ENCODE measurements at places on chromosomes 5 and 9.
A peak's percentile ranks its signal among the peaks of the same experiment; 100 is the strongest.

DNA sequence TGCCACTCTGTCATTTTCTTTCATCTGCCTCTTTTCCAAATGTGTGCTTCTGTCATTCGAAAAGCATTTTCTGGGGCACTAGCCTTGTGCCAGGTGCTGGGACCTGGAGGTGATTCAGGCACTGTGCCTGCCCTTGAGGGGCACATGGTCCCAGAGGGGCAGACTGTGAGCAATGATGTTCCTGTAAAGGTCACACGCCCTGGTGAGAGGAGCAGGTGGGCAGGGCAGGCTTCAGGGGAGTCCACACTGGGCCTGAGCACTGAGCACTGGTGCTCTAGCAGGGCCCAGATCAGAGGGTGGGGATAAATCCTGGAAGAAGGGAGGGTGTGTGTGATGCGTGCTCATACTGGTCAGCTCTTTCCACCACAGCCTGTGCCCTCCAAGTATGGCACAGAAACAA, 77.8 kb downstream of the COL15A1 start:
- DNase-seq: no peak

DNA sequence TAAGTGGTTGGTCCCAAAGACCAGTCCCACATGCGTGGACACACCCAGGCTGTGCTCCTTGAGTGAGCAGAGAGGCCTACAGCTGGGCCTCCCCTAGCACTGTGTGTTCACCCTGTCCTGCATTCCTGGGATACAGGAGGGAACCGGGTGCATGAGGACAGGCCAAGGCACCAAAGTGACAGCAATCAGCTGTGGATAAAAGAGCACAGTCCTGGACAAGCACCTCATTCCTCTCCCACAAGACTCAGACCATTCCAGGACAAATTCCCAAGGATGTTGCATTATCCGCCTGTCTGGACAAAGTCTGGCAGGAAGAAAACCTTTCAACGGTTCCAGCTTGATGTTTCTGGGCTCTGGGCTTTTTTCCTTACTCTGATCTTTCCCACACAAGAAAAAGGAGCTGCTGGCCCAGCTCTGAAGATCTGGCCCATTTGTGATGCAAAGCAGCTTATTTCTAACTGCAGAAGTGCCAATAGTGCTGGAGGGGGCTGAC, 273.2 kb downstream of the ENC1 start:
- DNase-seq: no peak

GRCh38 chr9:80994892-80995291, 694.5 kb downstream of the TLE1 start:
- DNase-seq: peak; percentile 8

DNA sequence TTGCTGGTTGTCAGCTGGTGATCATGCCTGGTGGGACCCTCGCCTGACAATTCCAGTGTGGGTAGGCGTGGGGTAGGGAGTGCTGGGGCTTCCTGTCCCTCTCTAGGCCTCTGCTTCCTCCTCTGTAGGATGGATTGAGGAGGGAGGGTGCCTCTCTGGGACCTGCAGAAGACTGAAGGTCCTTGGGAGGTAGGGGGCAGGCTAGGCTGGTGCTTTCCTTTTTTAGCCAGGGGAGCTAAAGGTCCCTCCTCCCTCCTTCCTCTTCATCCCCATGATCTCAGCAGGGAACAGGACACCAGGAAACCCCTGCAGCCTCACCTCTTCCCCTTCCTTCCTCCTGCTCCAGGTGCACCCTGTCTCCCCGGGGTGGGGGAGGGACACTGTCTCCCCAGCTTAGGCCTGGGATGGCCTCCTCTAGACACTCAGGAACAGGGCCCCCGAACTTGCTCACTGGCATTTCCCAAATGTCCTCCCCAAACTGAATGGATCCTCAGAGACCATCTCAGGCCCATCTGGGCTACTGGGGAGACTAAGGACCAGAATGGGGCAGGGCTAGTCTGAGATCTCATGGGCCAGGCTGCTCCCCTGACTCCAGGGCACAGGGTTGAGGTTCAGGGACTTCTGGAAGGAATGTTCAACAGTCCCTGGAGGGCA, 8.4 kb downstream of the SH2D3C start:
- no peak for DNase-seq

- DNase-seq: no peak
Observed at GRCh38 chr5:55509796-55510522, 24.8 kb downstream of the PLPP1 start.

DNA sequence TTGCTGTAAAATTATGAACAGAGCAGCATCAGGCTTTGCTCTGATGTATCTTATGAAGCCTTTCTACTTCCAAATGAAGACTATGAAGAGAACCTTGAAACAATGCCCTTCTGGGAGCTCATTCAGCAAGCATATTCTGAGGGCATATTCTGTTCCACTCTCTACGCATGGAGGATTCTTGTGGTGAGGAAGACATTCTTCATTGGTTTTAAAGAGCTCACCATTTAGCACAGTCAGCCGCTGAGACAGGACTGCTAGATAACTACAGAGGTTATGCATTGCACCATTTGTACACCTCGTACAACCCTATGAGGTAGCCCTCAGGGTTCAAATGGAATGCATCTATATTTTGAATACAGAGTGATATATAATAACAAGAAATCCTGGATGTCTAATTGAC, 61.0 kb downstream of the INVS start:
- no peak for DNase-seq

GRCh38 chr5:39146831-39147540, 72.4 kb downstream of the FYB1 start:
- DNase-seq: no peak

- no peak for DNase-seq
Observed at GRCh38 chr9:116952436-116952810, 265.3 kb downstream of the TRIM32 start.

DNA sequence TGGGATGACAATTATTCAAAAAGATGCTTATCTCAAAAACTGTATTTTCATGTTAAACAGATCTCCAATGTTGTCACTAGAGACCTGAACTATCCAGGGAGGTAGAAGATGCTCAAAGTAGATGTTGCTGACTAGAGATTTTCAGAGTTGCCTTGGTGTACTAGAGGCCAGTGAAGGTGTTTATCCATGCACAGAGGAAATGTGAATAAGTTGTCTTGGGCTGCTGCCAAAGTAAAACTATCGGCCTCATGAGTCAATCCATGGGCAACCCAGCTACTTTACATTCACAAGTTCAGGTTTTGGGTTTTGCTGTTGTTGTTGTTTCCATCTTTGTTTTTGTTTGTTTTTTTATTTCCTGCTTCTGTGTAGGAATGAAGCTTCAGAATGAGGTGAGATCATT, 141.1 kb upstream of the RANBP3L start:
- no peak for DNase-seq

GRCh38 chr5:25448190-25448621, 803.4 kb upstream of the CDH10 start:
- no peak for DNase-seq

DNA sequence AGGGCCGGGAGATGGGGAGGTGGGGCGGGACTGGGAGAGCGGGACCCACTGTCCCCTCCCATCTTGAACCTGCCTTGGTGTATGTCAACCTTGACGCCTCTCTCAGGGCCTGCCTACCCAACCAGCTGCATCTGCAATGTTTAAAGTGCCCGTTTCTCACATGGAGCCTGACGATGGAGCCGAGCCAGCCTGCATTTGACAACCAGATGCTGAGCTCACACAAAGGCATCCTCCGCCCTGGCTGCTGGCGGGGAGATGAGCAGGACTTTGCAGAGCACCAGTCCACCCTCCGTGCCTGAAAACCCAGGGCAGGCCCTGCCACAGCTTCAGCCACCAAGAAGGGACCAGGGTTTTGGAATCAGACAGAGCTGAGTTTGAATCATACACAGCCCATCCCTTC, 141.1 kb upstream of the SMIM23 start:
- DNase-seq: no peak

- no peak for DNase-seq
Observed at GRCh38 chr9:123761905-123762605, 167.9 kb downstream of the DENND1A start.

DNA sequence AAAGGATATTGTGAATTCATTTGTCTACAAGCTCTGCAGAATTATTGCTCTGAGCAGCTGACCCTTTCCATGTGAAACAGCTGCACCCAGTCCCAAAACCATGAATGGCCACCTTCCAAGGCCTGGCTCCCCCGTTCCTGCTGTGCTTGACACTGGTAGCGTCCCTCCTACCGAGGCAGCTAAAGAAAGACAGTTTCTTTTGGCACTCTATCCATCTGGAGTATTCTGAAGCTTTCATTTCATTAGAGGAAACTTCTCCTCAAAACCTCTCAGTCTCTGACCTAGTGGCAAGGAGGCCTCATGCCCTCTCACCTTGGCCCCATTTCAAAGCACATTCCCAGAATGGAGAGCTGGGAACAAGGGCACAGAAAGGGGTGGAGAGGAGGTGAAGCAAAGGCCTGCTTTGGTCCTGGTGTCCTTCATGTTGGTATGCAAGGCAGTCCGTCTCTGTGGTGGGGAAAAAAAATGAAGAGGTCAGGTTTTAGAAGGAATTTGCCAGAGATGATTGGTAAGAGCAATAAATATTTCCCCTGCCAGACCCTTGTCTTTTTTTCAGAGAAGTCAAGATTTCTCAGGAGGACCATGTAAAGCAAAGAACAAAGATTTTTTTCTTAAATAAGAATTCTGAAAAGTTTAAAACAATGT, 232.0 kb downstream of the RFK start:
- DNase-seq: no peak

DNA sequence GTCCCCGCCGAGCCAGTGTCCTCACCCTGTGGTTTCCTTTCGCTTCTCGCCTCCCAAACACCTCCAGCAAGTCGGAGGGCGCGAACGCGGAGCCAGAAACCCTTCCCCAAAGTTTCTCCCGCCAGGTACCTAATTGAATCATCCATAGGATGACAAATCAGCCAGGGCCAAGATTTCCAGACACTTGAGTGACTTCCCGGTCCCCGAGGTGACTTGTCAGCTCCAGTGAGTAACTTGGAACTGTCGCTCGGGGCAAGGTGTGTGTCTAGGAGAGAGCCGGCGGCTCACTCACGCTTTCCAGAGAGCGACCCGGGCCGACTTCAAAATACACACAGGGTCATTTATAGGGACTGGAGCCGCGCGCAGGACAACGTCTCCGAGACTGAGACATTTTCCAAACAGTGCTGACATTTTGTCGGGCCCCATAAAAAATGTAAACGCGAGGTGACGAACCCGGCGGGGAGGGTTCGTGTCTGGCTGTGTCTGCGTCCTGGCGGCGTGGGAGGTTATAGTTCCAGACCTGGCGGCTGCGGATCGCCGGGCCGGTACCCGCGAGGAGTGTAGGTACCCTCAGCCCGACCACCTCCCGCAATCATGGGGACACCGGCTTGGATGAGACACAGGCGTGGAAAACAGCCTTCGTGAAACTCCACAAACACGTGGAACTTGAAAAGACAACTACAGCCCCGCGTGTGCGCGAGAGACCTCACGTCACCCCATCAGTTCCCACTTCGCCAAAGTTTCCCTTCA, 1.4 kb downstream of the GLIS3 start:
- DNase-seq: no peak

GRCh38 chr9:137542486-137542885, 7.7 kb downstream of the PNPLA7 start:
- no peak for DNase-seq

- no peak for DNase-seq
Observed at GRCh38 chr5:39082995-39083394, 8.8 kb upstream of the RICTOR start.

- no peak for DNase-seq
Observed at GRCh38 chr9:20300430-20301115, 321.7 kb downstream of the MLLT3 start.
